ENCODE measurements at places on chromosomes 16 and 17.

- H3K36me3 ChIP-seq = no peaks in the 10 kb centered on the region
- no peak overlapping the region for H3K27ac ChIP-seq
- DNase-seq = no peak
- no peaks in the 10 kb centered on the region for H3K27me3 ChIP-seq
- H3K4me1 ChIP-seq = no peaks in the 10 kb centered on the region
These were observed 8.4 kb upstream of the TAT start for GRCh38 chr16:71585318-71585703.

- no peak overlapping the region for H3K27ac ChIP-seq
- peaks cover 6% of the 10 kb centered on the region for H3K36me3 ChIP-seq
- H3K4me1 ChIP-seq = peaks cover 26% of the 10 kb centered on the region
- no peaks in the 10 kb centered on the region for H3K27me3 ChIP-seq
- no peak overlapping the region for H3K4me3 ChIP-seq
These were observed 123.8 kb downstream of the SMG6 start for GRCh38 chr17:2179615-2180295.

- H3K4me1 ChIP-seq = peaks cover 21% of the 10 kb centered on the region
- no peak overlapping the region for H3K27ac ChIP-seq
- H3K36me3 ChIP-seq = peaks cover 2% of the 10 kb centered on the region
- H3K27me3 ChIP-seq = no peaks in the 10 kb centered on the region
These were observed 140.6 kb downstream of the PARN start for GRCh38 chr16:14489460-14489859.

DNA sequence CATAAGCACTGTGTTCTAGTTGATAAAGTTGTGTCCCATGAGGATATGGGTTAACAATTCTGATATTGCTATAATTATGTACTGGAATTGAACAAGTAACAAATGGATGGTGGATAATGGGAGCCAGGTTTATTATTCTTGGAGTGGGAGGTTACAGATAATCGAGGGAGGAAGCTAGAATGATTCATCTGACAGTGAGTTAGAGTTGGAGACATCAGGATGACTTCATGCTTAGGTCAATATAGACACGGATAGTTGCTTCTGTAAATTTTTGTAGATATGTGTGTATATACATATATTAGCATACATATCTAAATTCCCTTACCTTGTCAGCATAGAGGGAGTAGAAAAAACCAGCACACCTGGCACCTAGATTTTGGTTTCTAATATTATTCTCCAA, 293.4 kb downstream of the SHISA9 start:
- H3K27ac ChIP-seq = no peak overlapping the region
- no peak for DNase-seq
- H3K4me3 ChIP-seq = no peak overlapping the region
- H3K4me1 ChIP-seq = no peaks in the 10 kb centered on the region
- H3K36me3 ChIP-seq = no peaks in the 10 kb centered on the region
